ENCODE measurements at places on chromosomes 11 and 22.

- DNase-seq, result no peak
Observed at GRCh38 chr11:71406681-71407080, 41.5 kb downstream of the DHCR7 start.

GRCh38 chr11:43923406-43924111, 18.9 kb upstream of the C11orf96 start:
- no peak for DNase-seq

DNA sequence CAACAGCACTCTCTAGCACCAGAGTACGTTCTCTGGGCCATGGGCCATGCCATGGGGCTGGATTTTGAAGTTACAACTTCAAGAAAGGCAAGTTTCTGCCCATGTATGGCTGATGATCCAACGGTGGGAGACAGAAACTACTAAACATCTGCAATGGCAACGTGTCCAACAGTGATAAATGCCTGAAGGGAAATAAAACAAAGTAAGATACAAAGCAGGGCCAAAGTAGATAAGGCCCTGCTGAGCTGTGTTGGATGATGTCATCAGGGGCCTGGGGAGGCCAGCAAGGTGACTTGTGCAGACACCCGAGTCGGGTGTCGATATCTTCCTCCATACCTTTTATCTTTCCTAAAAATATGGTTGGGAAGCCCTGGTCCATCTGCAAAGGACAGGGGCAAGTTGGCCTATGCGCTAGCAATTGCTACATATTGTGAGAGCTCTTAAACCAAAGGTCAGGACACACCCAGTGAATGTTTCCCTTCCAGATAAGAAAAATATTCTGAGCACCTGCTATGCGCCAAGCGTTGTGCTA, 487.2 kb downstream of the MN1 start:
- DNase-seq, result no peak

- DNase-seq, result no peak
Observed at GRCh38 chr22:37047006-37047405, 4.5 kb upstream of the KCTD17 start.

- no peak for DNase-seq
Observed at GRCh38 chr11:67397536-67397935, 4.1 kb downstream of the PPP1CA start.
